ENCODE measurements at places on chromosomes 7 and 10.

DNA sequence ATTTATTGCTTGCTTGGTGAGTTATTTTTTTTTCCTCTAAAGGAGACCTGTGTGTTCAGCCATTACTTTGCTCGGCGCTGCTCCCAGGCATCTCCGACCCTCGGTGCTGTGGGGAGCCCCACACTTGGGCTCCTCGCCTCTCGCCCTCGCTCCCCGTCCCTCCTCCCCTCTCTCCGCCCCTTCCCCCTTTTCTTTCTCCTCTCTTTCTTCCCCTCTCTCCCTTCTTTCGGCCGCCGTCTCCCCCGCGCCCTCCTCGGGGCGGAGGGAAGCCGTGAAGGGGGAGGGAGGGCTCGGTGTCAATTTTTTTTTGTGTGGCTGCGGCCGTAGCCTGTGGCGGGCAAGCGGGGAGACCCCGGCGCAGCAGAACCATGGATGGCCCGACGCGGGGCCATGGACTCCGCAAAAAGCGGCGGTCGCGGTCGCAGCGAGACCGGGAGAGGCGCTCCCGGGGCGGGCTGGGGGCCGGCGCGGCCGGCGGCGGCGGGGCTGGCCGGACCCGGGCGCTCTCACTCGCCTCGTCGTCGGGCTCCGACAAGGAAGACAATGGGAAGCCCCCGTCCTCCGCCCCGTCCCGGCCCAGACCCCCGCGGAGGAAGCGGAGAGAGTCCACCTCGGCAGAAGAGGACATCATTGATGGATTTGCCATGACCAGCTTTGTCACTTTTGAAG is 1.1 kb downstream of the AUTS2 start:
- DNase-seq = peak; percentile 39

DNA sequence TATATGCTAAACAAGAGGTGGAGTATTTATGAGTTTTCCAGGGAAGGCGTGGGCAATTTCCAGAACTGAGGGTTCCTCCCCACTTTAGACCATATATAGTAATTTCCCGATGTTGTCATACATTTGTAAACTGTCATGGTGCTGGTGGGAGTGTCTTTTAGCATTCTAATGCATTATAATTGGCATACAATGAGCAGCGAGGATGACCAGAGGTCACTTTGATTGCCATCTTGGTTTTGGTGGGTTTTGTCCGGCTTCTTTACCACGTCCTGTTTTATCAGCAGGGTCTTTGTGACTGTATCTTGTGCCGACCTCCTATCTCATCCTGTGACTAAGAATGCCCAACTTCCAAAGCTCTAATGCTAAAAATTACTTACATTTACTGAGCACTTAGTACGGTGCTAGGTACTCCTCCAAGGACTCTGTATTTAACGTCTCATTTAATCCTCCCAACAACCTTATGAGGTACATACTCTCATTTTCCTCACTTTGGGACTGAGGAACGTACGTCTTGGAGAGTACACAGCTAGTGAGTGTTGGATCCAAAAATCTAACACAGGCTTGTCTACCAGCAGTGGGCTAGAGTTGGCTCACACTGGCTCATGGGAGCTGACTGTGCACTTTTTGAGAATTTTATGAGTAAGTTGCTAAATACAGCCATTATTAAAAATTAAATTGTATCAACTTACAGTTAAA is 144.8 kb upstream of the NEBL start:
- DNase-seq = no peak

GRCh38 chr7:67918158-67918557 is 921.5 kb downstream of the TYW1 start:
- DNase-seq = peak; percentile 83

GRCh38 chr7:86947929-86948328 is 111.5 kb downstream of the ELAPOR2 start:
- no peak for DNase-seq

GRCh38 chr10:3681642-3682554 is 103.1 kb downstream of the KLF6 start:
- no peak for DNase-seq

- no peak for DNase-seq
These were observed 42.0 kb upstream of the PDLIM1 start for GRCh38 chr10:95332666-95333249.

GRCh38 chr7:107889992-107890391 is 991 bp upstream of the DLD start:
- no peak for DNase-seq

DNA sequence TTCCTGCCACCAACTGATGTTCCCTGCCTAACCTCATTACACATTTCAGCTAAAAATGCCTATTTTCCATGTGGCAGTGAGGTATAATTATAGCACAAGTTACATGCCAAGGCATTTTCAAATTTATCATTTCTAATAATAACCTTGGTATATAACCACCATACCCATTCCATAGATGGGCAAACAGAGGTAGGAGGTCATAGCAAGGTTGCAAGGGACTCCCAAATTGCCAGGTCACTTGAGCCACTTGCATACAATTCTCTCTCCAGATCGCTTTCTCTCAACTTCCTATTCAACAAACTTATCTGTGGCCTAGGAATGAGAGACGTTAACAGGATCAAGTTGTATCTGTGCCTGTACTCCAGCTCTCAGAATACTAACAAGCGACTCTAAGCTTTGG is 108.3 kb downstream of the ATXN7L1 start:
- no peak for DNase-seq

DNA sequence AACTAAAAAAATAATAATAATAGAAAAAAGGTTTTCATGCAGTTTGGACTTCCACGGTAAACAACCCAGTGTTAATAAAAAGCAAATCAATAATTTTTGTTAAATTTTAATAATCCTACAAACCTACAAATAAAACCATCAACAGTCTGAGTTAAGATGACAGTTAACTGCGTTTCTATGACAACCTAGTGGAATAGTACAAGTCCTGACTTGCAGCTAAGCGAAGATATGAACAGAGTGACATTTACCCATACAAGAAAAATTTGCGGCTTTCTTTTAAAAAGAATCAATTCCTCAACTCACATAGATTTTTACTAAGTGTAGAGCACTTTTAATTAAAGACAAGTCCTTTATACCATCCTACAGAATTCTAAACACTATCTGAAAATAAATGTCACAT is 35.6 kb downstream of the VPS41 start:
- peak; percentile 18 for DNase-seq

DNA sequence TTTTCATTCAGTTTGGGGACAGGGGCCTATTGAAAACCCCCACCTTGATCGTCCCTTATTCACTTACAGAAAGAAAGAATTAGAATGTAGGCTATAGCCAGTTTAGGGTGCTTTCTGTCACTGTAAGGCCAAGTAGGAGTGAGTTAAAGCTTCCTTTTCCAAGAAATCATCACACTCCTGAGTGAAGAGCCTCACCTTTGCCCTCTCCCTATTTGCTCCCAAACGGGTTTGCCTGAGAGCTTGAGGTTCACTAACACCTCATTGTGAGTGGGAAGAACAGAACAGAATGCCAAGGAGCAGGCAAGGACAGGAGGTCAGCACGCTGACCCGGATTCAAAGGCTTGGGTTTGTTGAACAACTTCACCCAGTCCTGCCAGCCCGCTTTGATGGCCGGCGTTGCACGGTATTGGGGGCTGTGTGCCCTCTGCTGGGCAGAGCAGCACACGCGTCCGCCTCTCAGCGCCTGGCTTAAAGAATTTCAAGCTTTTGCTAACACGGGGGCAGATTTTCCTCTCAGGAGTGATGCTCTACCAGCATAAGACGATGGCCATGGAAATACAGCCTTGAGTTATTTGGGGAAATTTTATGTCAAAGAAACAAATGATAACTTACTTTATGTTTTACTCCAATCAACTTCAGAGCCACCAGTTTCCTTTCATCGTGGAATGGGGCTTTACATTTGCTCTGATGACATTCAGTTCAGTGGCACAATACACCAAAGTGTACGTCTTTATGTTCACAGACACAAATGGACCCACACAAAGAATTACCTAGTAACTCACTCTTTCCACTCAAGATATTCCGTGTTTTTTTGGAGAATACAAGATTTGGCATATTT is 470.0 kb downstream of the SUGCT start:
- DNase-seq = peak; percentile 16

- no peak for DNase-seq
These were observed 39.7 kb downstream of the JAKMIP3 start for GRCh38 chr10:132105302-132105995.

All from NCI-H2171 treated with DMSO at 0.1 percent for 48 hours (cell line).